Activated CD4-positive, alpha-beta memory T cell treated with anti-CD3 and anti-CD28 coated beads for 36 hours (primary cell): ENCODE measurements at places on chromosomes 7 and 10.

DNA sequence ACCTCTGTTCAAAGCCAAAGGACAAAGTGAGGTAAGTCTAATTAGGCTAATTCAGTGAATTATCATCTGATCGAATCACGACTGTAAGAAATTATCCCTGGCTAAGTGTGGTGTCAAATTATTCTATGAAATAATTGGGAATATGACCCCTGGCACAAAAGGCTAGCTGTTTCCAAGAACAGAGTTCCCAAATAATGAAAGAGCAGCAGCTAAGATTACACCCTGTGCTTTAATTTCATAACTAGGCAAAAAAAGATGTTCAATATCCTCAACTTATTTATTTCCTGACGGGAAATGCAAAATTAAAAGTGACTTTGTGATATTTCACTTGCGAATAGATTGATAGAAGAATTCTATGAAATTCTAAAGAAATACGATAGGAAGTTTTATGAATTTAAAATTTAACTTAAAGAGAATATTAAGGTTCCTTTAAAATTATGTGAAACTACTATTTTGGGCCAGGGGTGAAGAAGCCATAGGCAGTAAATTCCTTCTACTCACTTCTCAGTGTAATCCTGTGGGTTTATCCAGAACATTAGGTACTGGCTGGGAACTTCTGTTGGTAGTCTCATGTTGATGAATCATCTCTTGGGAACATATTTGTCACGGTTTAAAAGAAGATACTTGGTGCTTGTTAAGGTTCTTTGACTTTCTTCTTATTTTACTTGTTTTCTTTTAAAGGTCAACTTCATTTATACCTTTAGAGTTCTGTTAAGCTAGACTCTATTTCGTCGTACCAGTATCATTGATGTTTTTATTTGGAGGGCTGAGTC is 148.5 kb downstream of the POLR1F start:
- DNase-seq: no peak

GRCh38 chr10:79176052-79176501 is 107.3 kb downstream of the ZMIZ1 start:
- DNase-seq: no peak

DNA sequence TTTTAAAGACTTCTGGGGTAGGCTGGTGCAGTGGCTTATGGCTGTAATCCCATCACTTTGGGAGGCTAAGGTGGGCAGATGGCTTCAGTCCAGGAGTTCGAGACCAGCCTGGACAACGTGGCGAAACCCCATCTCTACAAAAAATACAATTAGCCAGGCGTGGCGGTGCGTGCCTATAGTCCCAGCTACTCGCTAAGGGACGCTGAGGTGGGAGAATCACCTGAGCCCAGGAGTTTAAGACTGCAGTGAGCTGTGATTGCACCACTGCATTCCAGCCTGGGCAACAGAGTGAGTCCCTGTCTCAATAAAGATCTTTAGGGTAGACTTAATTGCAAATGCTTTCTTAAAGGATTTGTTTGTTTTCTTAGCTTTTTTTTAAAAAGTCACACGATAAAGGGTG is 29.3 kb downstream of the PTPN12 start:
- no peak for DNase-seq

DNA sequence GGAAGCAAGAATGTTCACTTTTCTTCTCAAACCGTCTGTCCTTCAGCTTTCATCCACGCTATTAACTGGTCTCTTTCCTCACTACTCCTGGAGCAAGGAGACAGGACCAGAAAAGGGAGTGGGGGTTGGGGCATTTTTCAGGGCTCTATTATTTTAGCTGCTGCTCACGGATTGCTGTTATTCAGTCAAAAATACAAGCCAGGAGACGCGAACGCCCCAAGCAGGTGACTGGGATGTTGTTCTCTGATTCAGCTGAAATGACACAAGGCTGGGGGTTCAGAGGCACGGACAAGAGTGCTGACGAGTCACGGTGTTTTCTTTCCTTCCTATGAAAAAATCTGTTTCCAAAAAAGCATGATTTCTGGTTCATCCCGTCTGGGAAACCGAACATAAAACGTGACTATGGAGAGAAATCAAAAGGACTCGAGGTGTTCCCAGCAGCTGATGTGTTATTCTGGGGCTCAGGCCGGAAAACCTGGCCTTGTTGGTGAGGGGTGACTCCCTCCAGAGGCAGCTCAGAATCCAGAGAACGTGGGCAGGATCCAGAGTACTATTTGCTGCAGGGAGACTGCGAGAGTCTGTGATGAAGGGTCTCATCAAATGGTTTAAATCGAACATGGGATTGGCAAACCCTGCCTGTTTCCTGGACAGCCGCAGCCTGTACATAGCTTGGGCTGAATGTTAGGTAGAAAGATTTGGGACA is 3.5 kb upstream of the INHBA start:
- DNase-seq: no peak

DNA sequence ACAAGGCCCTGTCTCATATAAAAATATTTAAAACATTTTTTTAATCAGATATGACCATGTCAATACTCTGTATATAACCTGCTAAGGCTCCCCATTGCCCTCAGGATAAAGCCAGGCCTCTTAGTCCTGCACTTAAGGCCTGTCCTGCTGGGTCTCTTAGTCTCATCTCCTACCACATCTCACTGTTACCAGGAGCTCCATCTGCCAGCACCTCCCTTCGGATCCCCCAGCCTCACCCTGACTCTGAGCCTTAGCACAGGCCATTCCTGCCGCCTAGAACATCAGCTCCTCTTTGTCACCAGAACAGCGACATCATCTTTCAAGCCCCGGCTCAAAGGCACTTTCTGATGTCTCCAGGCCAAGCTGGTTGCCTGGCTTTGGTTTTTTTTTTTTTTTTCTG is 25.7 kb upstream of the GTF2IRD1 start:
- no peak for DNase-seq

- peak; percentile 18 for DNase-seq
Observed at GRCh38 chr7:151312831-151313809, 28.5 kb upstream of the NUB1 start.

DNA sequence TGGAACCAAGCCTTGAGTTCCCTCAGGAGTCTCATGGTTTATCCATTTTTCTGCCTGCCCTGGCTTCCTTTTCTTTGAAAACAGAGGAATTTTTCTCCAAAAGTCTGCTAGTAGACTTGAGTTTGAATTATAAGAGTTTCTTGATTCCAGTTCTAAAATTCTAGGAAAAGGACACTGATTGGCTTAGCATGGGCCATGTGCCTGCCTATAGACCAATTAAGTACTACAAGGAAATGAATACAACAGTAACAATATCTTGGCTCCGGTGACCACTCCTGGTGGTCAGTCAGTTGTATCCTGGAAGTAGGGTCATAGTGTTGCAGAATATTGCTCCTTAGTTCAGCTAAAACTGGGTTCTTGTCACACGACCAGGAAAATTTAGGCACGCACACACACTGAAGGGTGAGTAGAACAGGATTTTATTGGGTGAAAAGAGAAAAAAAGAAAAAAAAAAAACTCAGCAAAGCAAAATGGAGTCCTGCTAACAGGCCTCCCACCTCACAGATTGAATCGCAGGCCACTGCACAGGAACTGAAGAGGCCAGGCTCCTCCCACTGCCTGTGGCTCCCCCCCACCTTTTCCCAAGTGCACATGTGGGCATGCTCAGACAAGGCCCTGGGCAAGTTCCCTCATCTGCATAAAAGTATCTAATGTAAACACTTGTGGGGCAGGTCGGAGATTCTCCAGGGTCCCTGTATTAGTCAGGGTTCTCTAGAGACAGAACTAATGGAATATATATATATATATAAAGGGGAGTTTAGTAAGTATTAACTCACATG is 155.1 kb downstream of the LYZL1 start:
- no peak for DNase-seq

DNA sequence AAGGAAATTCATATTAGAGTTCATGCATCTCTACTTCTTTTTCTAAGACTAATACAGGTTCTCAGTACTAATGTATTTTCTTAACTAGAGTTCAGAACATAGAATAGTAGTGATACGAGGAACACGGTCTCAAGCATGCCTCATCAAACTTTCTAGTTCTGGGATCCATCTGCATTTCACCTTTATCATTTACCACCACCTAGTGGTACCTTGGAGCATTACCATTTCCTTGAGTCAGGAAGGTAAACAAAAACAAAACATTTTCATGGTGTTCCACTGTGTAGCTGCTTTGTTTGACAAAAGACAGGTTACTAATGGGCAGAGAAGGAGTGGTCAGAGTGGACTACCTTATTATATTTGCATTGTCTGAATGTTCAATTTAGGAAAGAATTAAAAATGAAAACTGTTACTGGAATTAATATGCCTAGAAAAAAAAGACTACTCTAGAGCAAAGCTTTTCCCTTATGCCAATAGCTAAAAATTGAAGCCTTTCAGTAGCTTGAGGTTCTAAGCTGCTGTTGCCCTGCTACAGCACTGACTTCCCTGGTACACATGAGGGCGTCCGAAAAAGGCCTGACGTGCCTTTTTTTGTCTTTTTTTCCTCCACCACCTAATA is 44.5 kb downstream of the STARD3NL start:
- no peak for DNase-seq

GRCh38 chr7:101094791-101095375 is 9.6 kb downstream of the TRIM56 start:
- DNase-seq: peak; percentile 58

DNA sequence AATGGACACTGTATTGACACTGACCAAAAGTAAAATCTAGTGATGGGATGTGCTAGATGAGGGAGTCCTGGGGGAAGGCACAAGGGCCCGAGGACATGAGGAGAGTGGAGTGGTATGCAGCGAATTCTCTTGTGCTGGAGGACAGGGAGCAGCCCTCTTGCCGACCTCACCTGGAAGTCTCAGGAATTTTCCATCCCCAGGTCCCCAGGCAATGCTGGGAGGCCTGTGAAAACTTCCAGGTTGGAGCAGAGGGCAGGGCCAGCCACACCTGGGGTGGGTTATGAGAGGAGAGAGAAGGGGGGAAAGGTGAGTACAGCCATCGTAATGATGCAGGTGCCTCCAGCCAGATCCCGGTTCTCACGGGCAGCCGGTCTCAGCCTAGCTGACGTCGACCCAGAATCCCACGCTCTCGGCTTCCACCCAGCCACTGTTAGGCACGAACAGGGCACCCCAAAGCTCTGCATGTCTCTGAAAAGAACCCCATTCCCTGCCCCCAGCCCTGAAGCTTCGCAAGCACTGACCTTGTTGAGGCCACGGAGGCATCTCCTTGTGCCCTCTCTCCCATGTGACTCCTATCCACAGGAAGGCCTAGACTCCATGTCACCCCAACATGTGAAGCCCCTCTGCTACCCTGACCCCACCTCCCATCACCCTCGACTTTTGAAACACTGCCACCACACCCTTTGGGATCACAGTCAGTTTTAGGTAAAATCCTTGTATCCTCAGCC is 239.7 kb upstream of the MYO3A start:
- no peak for DNase-seq

DNA sequence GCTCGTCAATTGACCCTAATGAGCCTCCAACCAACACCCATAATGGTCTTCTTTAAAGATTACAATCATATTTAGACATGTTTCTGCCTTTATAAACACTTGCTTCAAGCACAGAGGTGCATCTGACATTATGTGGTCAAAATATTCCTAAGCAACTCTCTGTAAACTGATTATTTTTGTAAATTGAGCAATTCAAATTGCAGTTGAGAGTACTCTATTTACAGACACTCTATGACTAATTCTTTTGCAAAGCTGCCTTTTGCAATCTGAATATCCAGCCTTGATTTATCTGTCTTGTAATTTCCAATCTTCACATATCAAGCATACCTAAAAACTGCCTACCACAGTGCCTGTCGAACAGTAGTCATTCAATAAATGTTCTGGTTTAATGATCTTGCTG is 112.0 kb downstream of the PDE1C start:
- no peak for DNase-seq

- no peak for DNase-seq
Observed at GRCh38 chr7:33821970-33822369, 83.4 kb upstream of the BMPER start.

DNA sequence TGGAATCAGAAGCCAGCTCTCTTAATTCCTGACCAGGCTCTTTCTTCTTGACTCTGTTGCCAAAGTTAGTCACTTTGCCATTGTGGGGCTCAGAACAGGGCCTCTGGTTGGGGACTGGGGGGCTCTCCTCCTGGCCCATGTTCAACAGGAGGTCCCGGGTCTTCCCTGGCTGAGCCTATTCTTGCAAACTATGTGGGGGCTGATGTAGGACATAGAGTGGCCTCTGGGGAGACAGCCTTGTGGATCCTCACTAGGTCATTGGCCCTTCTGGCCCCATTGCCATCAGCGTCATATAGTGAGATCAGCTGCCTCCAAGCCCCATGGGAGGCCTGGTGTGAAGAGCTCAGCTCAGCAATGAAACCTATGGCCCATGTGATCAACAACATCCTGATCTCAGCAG is 77.6 kb upstream of the LEP start:
- DNase-seq: no peak

GRCh38 chr10:8594176-8594575 is 539.7 kb downstream of the GATA3 start:
- no peak for DNase-seq

- DNase-seq: no peak
Observed at GRCh38 chr7:100888988-100889750, at the start of gene UFSP1. Gene UFSP1 (minus strand): TSS chr7:100889715. CDS start chr7:100889271, 444 bp downstream.
